Uterus (tissue), 4 donors: ENCODE measurements at places on chromosomes 4 and X.

DNA sequence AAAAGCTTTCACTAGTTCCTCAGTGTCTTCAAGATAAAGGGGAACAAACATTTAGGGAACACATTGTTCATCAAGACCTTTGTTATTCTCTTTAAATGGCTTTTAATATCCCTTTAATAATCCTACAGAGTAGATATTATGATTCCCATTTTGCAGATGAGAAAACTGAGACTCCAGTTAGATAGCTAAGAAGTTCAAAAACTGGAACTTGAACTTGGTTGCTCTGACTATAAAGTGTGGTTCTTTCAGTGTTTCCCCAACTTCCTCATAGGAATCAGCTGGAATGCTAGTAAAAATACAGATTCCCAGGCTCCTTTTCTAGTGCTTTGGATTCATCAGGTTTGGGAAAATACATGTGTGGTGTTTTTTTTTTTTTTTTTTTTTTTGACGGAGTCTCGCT, 37.7 kb downstream of the DLG3 start:
- DNase-seq = no peak

- DNase-seq = no peak
Measured at GRCh38 chr4:172787111-172787510, 381.5 kb upstream of the GALNT7 start.

DNA sequence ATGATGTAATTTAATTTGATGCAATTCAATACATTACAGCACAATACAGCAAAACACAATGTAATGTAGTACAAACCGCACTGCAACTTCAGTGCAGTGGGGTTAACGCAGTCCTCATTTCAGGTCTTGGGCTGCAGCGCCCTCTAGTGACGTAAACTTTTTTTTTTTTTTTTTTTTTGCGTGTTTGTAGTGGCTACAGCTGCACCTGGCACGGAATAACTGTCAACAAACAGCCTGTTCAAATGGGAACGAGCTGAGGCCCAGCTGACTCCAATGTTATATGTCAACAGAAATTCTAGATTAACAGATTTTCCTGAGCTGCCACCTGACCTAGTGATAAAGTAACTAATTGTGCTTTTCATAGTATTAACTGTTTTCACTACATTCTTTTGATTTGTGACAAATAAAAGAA, 33.5 kb upstream of the RASSF6 start:
- DNase-seq = no peak

GRCh38 chr4:172653676-172654075, 514.9 kb upstream of the GALNT7 start:
- DNase-seq = no peak

- DNase-seq = no peak
Measured at GRCh38 chrX:98067611-98068010, 1183.9 kb downstream of the RPA4 start.

- no peak for DNase-seq
Measured at GRCh38 chr4:45770958-45771357, 352.9 kb downstream of the GABRG1 start.

- DNase-seq = no peak
Measured at GRCh38 chr4:99722006-99722405, 64.4 kb upstream of the C4orf54 start.

- DNase-seq = no peak
Measured at GRCh38 chrX:53794181-53794580, 107.7 kb upstream of the HUWE1 start.

- DNase-seq = no peak
Measured at GRCh38 chr4:84849051-84849640, 117.3 kb downstream of the WDFY3 start.

DNA sequence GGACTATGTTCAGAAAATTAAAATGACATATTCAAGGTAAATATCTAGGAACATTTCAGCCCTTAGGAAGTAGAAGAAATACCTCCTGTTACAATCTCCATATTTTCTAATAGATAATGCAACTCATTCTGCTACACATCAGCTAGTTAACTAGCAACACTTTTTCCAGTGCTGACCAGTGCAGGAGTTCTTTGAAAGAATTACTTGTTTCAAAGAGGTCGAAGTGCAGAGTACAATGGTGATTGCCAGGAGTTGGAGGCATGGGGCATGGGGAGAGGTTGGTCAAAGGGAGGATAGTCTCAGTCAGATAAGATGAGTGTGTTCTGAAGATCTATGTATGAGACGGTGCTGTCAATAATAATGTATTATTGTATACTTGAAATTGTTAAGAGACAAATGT, 53.1 kb downstream of the MTNR1A start:
- DNase-seq = no peak

DNA sequence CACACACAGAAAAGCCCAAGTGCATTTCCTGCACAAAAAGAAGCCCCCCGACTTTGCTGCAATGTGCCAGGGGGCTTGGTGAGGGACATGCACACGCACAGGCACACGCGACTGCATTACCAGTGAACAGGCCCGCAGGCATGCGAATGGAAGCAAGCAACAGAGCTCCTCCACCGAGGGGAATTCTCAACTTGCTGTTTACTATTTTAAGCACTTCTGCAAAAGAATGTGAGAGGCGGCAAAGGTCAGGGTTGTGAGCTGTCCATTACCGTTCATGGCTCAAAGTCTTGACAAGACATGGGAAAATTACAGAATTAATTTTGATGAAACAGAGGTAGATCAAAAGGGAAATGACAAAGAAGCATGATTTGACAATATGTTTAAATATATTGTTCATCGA, 342.5 kb upstream of the NOCT start:
- DNase-seq = no peak

DNA sequence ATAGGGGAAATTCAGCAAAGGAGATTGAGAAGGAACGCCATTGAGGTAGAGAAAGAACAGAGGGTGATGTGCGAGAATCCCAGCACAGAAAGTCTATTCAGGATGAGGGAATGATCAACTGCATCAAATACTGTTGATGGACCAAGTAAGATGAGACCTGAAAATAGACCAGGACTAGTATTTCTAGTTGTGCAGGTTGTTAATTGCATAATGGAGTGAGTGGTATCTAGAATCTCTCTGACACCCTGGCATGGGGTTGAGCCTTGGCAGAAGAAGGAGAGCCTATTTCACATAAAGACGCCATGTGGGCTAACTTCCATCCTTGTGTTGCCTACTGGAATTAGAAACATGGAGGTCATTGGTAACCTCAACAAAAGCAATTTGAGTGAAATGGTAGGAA, 135.6 kb downstream of the TMEM164 start:
- DNase-seq = no peak

DNA sequence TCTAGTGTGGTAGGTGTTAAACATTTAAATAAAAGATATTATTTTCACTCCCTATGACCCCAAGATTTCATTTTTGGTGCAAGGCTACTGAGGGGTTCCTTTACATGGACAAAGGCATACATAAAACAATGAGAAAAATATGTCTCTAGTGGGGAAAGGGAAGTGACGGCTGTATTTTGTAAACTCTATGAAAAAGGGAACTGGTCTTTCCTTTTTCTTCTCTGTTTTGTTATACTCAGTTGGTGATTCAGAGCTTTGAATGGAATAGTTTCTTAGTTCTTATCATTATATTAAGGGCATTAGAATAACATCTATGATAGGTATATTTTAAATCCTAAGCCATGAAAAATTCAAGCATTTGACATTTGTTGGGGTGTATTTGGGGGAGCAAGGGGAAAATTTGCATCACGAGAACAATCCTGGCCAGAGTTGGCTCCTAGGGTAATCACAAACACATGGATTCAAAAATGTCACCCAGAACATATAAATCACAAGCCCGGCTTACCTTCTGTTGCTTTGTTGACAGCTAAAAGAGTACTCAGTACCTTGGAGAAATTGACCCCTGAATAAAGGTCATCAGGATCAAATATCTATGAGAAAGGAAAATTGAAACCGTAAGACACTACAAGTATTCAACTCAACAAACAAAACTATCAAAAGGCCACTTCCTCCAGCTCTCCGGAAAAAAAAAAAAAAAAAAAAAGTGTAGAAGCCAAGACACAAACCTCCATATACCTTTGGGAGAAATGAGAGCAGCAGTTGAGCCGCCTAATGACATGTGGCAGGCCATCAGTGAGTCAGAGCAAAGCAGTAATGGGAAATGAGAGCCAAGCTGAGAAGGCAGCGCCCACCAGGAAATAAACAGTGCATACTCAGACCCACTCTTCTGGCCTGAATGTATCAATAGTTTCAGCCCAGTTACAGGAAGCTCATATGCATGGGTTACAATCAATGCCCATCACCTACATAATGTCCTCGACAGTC, 33.4 kb downstream of the ARHGEF6 start:
- DNase-seq = no peak

- DNase-seq = no peak
Measured at GRCh38 chrX:97260679-97261078, 377.0 kb downstream of the RPA4 start.

DNA sequence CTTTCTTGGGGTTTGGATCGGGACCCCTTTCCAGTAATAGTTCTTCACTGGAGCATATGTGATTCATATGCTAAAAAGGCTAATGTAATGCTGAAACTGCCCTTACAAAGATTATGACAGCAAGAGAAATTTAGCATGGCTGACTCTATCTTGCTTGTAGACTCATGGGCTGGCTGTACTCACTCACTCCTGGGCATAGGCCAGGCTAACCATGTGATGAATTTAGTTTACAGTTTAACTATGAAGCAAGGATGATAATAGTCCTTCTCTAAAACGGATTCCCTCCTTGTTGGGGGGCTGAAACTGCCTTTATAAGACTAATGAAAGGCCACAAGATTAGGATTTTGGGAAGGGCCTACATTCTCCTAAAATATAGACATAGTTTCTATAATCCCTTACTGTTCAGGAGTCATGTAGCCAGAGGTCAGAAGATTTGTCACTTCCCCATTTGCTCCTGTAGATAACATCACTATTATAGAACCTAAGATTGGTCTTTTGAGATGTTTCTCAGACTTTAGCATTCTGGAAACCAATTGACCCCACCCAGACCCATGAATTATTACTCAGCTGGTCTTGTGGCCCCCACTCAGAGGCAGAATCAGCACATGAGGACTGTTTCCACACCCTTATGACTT, 20.8 kb upstream of the CEP135 start:
- no peak for DNase-seq

GRCh38 chrX:132480581-132481203, 8.1 kb downstream of the MBNL3 start:
- peak; percentile 24 for DNase-seq

DNA sequence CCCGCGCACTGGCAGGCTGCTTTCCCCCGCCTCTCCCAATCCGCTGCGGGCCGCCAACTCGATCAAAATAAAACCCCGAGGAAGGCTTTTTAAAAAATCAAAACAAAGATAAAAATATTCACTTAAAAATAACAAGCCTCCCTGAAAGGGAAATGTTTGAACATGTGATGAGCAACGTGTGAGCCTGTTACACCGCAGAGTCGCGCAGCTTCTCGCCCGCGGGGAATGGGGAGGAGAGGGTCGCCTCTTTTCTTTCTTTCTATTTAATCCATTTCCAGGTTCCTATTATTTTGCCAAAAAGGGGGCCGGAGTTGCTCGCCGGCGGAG, 326.0 kb upstream of the F9 start:
- no peak for DNase-seq

DNA sequence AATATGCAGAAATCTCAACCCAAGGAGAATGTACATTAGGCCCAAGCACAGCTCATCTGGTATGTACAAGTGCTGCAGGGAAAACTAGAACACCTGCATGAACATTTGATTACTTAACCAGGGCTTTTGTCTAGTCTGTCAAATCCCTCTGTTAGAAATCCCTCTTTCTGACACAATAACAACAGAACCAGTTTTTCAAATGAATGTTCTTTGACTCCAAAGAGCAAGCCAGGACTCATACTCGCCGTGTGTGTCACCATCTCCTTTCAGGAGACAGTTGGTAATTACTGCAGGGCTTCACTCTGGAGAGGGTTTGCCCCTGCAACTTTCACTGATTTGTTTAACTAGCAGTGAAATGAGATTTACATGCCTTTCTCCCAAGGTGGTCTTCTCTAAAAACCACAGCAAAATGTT, 143.0 kb upstream of the FAM241A start:
- no peak for DNase-seq

- no peak for DNase-seq
Measured at GRCh38 chr4:107988763-107989035, 990 bp upstream of the HADH start.

GRCh38 chrX:124388562-124388961, 42.2 kb downstream of the SH2D1A start:
- peak; percentile 20 for DNase-seq

- no peak for DNase-seq
Measured at GRCh38 chrX:11097933-11098332, 13.2 kb upstream of the HCCS start.

GRCh38 chrX:48700951-48701653, 4.6 kb downstream of the SUV39H1 start:
- DNase-seq = no peak

DNA sequence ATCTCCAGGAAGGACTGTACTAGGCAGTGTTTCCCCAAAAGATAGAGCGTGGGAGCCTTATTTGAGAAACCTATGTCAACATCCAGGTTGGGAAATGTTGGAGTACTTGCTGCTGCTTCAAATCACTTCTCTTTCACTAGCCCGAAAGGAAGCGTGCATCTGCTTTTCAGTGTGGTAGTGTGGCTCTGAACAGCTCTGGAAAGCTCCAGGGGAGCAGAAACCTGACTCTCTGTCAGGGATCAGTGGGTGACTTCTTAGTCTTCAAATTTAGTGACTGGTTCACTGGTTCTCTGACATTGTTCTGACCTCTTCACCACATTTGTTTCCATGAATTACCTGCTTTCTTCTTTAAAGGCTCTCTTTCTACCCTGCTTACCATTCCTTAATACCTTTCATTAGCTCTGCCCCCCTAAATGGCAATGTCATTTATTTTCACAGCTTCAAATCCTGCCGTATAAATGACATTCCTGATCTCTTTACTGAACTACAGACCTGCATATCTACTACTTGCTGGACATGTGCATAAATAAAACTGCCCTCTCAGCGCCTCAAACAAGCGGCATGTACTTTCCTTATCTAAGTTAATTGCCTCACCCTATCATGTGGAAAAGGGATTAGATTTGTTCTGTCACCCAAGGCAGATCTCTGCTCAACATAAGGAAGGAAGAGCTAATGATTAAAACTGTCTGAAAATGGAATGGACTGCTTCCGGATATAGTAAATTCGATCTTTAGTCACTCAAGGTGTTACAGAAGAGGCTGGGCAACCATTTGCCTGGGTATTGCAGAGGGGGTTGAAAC, 37.0 kb downstream of the DLG3 start:
- DNase-seq = no peak

DNA sequence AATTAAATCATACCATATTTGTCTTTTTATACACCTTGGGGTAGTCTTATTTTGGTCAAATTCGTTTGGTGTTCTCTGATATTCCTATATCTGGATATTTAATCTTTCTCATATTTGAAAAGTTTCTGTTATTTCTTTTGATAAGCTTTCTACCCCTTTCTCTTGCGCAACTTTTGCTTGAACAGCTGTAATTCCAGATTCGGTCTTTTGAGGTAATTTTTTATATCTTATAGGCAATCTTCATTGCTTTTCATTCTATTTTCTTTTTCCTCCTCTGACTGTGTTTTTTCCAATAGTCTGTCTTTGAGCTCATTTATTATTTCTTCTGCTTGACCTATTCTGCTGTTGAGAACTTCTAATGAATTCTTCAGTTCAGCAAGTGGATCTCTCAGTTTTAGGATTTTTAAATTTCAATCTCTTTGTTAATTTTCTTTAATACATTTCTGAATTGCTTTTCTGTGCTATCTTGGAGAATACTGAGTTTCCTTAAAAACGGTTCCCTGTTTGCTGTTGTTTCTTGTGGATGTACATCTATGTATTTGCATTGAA, 11.3 kb upstream of the MTHFD2L start:
- no peak for DNase-seq

GRCh38 chr4:11843340-11843739, 414.6 kb upstream of the HS3ST1 start:
- DNase-seq = no peak
